ENCODE measurements at places on chromosomes 3 and 15.

DNA sequence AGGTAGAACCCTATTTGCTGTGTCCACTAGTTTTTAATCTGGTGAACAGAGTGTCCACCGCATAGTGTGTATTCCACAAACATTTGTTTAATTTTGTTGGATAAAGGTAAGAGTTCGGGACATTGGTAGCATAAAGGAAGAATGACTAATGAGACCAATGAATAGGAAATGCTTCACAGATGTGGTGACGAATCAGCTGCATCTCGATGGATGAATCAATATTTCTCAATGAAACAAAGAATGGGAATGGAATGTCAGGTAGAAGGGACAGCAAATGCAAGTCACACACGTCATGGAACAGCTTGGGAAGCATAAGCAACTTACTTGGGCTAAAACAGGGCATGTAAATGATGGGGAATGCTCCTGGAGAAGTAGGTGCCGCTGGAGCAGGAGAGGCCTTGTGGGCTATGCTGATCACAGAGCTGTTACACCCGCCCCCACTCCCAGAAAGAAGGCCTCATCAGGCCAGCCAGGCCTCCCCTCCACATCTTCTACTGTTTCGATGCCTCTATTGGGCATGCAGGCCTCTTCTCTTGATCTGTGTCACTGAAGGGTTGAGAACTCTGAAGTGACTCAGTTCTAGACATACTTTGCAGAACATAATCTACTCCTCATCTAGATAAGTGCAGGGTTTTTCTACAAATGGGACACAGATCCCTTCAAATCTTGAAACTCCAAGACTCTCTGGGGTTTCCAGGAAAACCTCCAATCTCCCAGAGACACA, 120.0 kb upstream of the GADL1 start:
- DNase-seq, result no peak

GRCh38 chr15:43095708-43096347, 10.0 kb downstream of the UBR1 start:
- DNase-seq, result no peak

GRCh38 chr3:18593231-18593630, 168.1 kb upstream of the SATB1 start:
- DNase-seq, result no peak

DNA sequence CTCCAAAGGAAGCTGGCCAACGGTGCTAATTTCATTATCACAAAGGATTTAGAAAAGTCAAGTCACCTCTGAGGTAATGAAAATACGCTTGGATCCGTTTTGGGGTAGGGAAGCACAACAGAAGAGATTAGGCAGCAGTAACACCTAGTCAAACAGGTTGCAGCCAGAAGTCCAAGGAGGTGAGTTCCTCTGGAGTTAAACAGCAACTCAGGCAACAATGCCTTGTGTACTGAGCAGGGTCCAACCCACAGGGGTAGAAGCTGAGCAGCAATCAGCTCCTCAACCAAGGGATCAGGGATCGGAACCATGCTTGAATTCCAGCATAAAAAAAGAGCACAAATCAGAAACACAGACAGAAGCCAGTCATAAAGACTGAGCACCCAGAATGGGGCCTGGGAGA, 88.1 kb upstream of the SPRED1 start:
- no peak for DNase-seq

DNA sequence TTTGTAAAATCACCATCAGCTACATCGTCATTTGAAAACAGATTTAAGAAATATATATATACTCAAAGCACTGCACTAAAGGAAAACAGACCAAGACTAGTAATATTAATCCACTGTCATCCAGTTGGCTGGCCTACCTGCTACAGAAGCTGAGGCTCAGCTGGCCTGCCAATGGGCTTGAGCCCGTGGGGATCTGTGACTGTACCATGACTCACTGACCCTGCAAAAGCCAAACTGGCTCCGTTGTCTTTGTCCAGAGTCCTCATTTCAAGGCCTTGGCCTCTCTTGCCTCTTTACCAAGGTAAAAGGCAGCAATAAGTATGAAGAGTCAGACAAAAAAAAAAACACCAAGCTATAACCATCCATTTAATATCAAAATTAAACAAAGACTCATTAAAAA, 463.5 kb upstream of the RASGRP1 start:
- no peak for DNase-seq

GRCh38 chr15:62825191-62825590, 217.4 kb upstream of the TPM1 start:
- no peak for DNase-seq

- no peak for DNase-seq
These were observed 6.1 kb downstream of the RBP2 start for GRCh38 chr3:139470199-139470598.

- peak; percentile 40 for DNase-seq
These were observed 34.5 kb downstream of the PLA2G4D start for GRCh38 chr15:42059661-42060476.

GRCh38 chr15:89356634-89357298, 22.1 kb upstream of the POLG start:
- peak; percentile 28 for DNase-seq

DNA sequence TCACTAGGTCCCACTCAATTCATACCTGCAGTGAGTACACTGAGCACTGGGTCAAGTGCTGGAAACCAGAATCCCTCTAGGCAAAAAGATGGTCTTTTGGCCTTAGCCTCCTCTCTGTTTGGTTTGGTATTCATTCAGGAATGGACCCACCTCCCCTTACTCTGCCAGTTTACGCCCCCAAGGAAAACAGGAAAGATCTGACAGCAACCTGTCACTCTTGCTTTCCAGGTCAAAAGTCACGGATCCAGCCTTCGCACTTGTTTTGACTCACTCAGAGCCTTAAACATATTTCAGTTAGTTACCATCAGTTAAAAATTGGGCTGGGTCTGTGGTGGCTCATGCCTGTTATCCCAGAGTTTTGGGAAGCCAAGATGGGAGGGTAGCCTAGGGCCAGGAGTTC, 68.1 kb downstream of the SYNM start:
- DNase-seq, result no peak

- no peak for DNase-seq
These were observed 167.6 kb downstream of the PYDC2 start for GRCh38 chr3:191628571-191628970.

- DNase-seq, result no peak
These were observed 127.9 kb downstream of the SLC25A26 start for GRCh38 chr3:66348704-66349103.

DNA sequence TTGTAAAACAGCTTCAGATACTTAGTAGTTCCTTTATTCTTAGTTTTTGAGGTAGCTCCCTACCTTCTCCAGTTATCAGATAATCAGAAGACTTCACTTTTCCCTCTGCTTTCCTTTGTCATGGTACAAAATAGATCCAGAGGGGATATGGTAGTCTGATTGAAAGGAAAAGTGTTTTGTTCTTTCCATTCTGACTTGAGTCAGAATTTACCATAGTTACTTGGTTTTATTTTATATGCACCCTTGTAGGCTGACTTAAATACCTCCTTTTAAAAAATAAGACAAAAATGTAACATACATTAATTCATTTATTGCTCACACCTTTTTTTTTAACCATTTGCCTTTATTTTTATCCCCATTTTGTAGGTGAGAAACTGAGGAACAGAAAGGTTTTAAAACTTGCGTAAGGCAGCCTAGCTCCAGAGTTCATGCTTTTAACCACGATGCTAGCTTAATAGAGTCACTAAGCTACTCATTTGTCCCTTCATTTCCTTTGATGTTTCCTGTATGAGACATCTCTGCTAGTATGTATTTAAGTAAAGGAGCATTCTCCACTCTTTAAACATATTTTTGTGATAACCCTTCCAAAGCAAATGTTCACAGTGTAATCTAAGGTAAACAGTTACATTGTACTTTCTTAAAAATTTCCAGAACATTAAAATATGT, 187.5 kb downstream of the KLHL25 start:
- DNase-seq, result no peak

DNA sequence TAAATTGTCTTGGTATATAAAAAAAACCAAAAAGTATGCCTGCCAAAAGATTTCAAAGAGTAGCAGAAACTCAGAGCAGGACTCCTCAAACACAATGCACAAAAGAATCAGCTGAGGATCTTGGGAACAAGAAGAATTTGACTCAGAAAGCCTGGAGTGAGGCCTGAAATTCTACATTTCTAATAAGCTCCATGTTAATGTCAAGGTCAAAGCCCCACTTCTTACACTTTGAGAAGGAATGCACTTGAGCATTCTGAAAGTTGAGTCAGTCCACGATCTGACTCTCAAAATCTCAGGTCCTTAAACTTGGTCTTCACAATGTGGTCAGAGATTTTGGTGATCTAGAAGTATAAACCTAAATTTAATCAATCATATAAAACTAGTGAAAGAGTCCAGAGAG, 910.0 kb upstream of the GBE1 start:
- DNase-seq, result no peak

GRCh38 chr15:37219211-37219701, 118.9 kb upstream of the MEIS2 start:
- no peak for DNase-seq

DNA sequence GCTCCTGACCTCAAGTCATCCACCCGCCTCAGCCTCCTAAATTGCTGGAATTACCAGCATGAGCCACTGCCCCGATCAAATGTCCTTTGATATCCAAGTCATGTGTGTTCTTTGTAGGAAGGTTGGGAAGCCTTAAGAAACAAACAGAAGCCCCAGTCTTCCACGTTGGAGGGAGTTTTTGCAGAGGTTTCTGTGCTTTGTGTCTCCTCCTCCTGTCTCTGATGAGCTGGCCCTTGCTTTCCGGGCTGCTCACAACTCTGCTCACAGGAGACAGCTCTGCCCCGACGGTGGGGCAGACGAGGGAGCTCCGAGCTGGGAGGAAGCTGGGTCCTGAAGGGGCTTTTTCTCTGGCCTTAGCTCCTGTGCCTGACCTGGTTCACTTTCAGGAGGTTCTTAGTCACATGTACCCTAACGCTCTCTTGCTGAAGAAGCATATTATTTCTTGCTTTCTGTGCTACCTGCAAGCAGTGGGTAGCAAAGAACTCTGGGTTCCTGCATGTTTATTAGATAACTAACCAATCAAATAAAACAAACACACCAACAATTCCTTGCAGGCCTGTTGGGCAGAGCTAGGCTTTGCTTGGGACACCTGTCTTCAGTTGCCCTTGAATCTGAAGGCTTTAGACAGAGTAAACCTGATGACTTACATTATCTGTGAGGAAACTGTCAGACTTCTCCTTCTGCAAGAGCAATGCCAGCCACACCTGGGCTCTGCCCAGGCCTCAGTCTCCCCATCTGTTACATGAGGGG, 52.6 kb upstream of the SMAD6 start:
- no peak for DNase-seq

DNA sequence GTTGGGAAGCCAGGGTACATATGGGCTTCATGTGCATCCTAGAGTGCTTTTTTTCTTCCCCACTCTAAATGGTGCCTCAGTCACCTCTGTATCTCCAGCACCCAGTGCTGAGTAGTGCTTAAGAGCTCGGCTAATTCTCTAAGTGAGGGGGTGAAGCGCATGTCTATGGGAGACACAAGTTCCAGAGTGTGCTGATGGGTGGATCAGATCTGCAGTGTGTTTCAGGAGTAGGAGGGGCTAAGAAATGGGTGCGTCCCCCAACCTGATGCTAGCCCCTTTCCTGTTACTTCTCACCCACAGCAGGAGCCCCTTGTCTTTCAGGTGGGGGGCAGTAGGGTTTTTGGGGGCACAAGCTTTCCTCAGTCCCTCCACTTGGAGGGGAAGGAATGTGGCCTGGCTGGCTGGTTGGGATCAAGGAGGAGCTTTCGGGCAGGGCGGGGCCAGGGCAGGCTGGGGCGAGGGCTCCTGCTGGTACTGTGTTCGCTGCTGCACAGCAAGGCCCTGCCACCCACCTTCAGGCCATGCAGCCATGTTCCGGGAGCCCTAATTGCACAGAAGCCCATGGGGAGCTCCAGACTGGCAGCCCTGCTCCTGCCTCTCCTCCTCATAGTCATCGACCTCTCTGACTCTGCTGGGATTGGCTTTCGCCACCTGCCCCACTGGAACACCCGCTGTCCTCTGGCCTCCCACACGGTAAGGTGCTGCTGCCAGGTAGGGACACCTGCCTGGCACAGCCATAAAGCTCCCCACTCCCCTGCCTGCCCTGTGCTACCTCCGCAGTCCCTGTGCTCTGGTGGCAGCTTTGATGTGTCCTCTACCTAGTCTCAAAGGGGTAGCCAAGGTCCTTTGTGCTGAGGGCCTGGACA, at the start of gene IL17RE:
Gene IL17RE, plus strand, starts transcription at position 477 of the 866 bp plus-strand sequence. Its CDS starts 85 bp downstream, at position 562.
- DNase-seq, result no peak

- peak; percentile 15 for DNase-seq
These were observed 1448.4 kb upstream of the ALCAM start for GRCh38 chr3:103918336-103918735.

- no peak for DNase-seq
These were observed 111.0 kb downstream of the SEMA5B start for GRCh38 chr3:122916580-122916979.

- no peak for DNase-seq
These were observed 62.7 kb downstream of the SCN5A start for GRCh38 chr3:38586546-38587520.

GRCh38 chr3:69143612-69144011, 21.2 kb upstream of the LMOD3 start:
- peak; percentile 26 for DNase-seq

- DNase-seq, result no peak
These were observed 18.4 kb downstream of the ZBTB38 start for GRCh38 chr3:141386611-141387111.

- DNase-seq, result peak; percentile 1
These were observed 62.2 kb downstream of the PLCH1 start for GRCh38 chr3:155682426-155683343.

DNA sequence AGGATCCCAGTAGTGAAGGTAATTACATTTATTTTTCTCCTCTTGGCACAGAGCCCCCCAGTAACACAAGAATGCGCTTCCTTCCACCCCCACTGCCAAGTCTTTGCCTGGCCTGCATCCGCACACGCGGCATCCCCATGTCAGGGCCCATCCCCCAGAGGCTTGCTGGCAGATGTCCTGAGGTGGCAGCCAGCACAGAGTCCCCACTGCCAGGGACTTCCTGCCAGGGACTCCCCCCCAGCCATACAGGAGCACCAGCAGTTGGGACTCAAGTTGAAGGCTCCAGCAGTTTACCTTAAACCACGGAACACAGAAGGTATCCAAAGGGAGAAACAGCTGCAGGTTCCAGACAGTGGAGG, 41.0 kb downstream of the MEGF11 start:
- no peak for DNase-seq

GRCh38 chr15:97993310-97993738, 32.8 kb downstream of the ARRDC4 start:
- DNase-seq, result no peak

DNA sequence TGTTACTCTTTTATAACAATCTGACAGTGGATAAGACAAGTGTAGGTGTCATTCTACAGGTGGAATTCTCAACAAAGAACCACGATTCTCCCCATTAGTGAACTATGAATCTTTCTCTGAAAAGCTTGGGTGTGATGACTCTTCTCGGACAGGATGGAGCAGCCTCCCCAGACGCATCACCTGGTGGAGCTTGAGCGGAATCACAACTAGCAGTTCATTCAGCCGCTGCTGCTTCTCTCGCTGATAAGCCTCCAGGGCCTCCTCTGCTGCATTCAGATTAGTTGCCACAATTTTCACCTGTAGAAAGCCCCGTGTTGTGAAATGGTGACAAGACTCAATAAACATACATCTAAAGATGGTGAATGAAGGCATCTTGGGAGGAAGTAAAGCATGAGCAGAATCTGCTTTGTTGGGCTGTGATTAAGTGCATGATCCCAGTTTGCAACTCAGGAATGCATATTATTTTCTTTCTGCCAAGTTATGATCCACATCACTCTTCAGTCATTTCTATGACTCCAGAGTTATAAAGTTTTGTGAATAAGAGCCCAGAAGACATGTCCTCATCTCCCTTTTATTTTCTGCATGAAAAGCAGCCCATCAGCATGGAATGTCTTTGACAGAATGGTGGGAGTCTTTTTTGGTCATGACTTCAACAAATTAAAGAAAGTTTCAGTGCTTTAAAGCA, 93.6 kb downstream of the BOC start:
- DNase-seq, result no peak

- no peak for DNase-seq
These were observed 61.5 kb upstream of the CORO2B start for GRCh38 chr15:68517285-68517761.
